ENCODE measurements at places on chromosomes 3 and 15.
A peak's percentile ranks its signal among the peaks of the same experiment; 100 is the strongest.

- no peak for DNase-seq
These were observed 27.9 kb upstream of the SFMBT1 start for GRCh38 chr3:53073553-53074365.

- peak; percentile 28 for DNase-seq
These were observed 38.3 kb downstream of the WHAMM start for GRCh38 chr15:82847703-82848102.

- no peak for DNase-seq
These were observed 177.0 kb downstream of the OR4M2 start for GRCh38 chr15:22257047-22258008.

- no peak for DNase-seq
These were observed 35.6 kb downstream of the PLA2G4D start for GRCh38 chr15:42058791-42059190.

DNA sequence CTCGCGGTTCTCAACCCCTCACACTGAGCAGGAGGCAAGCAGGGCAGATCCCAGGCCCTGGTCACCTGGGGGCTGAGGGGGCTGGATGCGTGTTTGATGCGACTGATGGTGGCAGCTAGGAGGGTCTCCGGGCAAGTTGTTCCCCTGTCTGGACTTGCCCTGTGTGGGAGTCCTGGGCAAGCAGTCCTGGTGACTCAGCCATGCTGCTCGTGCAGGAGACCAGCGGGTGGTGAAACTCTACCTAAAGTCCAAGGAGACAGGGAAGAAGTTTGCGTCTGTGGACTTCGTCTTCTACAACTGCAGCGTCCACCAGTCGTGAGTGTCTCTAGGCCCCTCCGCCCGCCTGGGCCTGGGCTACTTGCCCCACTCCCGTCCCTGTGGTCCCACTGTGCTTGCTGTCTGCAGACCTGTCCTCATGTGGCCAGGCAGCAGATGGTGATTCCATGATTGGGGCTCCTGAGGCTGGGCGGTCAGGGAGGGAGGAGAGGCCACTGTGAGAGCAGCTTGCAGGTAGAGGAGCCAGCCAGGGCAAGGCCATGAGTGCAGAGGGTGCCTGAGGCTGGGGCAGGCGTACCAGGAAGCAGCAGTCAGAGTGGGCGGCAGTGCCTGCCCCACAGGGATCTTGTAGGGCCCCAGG, 23.1 kb downstream of the PLXNA1 start:
- peak; percentile 63 for DNase-seq

- DNase-seq, result no peak
These were observed 83.4 kb downstream of the EEFSEC start for GRCh38 chr3:128236657-128237056.

DNA sequence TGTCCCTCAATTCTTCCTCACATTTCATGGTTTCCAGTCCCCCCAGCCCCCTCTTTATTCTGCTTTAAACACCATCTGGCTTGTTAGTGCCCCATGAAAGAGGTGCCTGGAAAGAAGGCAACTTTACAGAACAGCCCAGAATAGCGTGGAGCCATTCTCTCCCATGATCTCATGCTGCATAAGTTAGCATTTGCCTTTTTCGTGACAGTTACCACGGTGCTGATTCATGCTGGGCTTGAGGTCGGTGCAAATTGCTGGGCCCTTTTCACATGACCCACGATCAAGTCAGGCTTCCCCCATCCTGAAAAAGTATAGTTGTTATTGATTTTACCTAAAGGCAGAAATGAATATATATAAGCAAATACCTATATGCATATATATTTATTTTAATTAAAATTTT, 29.6 kb downstream of the SQOR start:
- peak; percentile 67 for DNase-seq

- DNase-seq, result no peak
These were observed 1072.1 kb downstream of the PLOD2 start for GRCh38 chr3:145088917-145089316.

GRCh38 chr3:9441501-9442221, 44.2 kb downstream of the SETD5 start:
- DNase-seq, result no peak
